ENCODE measurements at places on chromosomes 7 and 10. TPM values are rescaled to one million over a fixed set of nuclear protein-coding genes. Genes with fewer than 3 reads are reported as not detected.

OR2A5 gene
- total RNA-seq = not detected

CNPY1 gene
- total RNA-seq = not detected

TSPAN12 gene
- 7.4 TPM for total RNA-seq

SEMA3E gene
- 1.6 TPM for total RNA-seq

SLC29A4 gene
- 24.5 TPM for total RNA-seq

ARL5B gene
- 21.1 TPM for total RNA-seq

AQP1 gene
- 2.0 TPM for total RNA-seq

SPDYE1 gene
- not detected for total RNA-seq

MCM10 gene
- total RNA-seq = 43.1 TPM

HIP1 gene
- 22.1 TPM for total RNA-seq

VSIR gene
- 18.5 TPM for total RNA-seq

EPHB6 gene
- total RNA-seq = 12.6 TPM

FRMD4A gene
- 0.20 TPM for total RNA-seq

C10orf120 gene
- not detected for total RNA-seq

GRCh38 chr10:51911723-51912122, 212.3 kb upstream of the CSTF2T start:
- DNase-seq = no peak

- DNase-seq = peak; percentile 3
These were observed 30.3 kb downstream of the C7orf33 start for GRCh38 chr7:148620749-148621359.

DNA sequence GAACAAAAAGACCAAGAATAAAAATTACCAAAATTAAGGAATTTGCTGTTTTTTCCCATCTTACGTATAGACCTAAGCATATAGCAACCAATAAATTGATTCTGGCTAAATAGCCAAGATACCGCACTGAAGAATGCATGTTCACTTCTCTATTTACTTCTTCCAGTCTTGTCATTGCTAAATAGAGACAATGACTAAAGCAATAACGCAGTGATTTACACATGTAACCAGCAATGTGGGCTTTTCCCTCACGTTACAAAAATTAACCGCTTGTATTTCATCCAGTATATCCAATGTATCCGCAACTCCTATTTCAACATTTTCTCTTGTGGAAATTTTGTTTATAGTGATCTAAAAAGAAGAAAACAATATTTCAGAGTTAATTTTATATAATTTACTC, 5.6 kb downstream of the TMEM168 start:
- no peak for DNase-seq

- no peak for DNase-seq
These were observed 49.3 kb downstream of the FBXL13 start for GRCh38 chr7:103025341-103025740.

DNA sequence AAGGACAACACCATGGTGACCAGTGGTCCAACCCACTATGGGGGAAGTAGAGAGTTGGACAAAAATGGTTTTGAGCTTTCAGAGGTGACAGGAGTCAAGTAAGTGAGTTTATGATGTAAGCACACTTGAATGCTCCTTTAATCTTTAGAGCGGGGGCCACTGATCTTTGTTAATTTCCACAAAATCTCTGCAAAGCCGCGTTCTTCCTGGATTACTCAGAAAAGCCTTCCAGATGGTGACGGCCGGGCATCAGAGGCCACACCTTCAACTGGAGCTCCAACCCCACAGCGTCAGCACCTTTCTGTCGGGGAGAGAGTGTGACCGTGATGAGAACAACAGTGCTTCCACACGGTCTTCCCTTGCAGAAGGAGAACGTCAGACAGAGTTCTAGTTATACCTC, 35.2 kb upstream of the KLF6 start:
- DNase-seq = no peak

DNA sequence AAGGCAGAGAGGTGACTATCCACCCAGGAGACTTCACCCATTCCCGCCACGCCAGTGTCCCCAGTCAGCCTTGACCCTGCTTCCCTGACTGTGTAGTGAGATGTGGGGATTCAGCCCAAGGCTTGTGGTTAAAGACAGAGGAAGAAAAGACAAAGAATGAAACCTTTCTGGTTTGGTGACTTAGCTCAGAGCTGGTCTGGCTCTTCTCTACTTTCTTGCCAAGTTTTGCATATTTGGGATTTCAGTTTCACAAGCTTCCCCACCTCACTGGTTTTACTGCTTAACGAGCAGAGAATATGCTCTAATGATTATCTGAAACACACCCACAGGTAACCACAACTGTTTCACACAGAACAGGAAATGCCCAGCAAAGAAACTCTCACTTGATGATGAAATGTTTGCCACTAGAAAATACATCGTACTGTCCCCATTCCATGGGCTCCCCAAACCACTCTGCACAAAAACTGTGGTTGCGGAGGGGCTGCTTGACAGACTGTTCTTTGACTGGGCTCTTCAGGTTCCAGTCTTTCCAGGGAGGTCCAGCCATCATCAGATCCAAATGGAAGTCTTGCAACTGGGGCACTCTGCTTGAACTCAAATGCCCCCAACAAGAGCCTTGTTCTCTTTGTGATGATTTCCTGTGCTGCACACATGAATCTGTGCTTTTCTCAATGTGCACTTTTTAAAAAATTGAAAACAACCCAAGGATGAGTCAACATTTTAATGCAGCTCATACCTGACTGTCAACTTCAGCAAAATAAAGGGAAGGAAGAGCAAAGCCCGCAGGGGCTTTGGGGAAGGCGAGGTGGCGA, 95.5 kb downstream of the CTBP2 start:
- DNase-seq = peak; percentile 79

- DNase-seq = peak; percentile 41
These were observed 165.7 kb downstream of the NPSR1 start for GRCh38 chr7:34823650-34824258.

- no peak for DNase-seq
These were observed 11.3 kb upstream of the TAS2R3 start for GRCh38 chr7:141752634-141753033.

- DNase-seq = peak; percentile 40
These were observed 23.9 kb upstream of the ADAMTS14 start for GRCh38 chr10:70648427-70648826.

DNA sequence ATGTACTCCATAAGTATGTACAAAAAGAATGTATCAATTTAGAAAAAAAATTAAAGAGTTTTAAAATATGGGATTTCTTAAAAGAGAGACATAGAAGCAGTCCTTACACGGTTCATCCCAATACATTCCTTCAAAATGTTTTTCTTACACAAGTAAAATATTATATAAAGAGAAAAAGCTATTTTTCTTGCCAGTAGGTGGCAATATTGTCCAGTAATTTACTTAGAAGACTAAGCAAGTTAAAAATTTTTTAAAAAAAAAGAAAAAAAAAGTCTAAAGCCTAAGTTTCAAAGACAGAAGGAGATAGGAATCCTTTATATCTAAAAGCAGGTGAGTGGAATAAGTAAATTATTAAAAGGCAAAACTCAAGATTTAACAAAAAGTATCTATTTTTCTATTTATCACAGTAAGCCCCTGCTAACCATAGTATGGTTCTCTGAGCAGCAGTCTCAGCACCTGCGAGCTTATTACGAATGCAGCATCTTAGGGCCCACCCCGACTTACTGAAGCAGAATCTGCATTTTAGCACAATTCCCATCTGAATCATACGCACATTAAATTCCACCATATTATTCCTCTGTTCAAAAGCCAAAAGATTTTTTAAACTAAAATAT, 240.6 kb downstream of the DGKI start:
- peak; percentile 35 for DNase-seq

DNA sequence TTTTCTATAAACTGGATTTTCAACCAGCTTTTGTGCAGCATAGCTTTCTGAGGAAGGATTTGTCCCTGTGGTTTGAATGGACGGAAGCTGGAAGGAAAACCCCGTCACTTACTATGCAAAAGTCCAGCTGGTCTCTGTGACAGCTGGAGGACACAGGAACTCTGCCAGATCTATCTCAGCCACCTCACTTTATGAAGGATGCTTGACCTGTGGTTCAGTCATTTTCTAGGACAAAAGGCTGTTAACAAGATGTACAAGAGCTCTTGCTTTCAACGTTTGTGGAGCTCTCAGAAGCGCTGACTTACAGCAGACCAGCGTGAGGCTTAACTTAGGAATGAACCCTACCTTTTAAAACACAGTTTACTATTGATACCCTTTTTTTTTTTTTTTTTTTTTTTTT, 90.8 kb downstream of the CREM start:
- no peak for DNase-seq

DNA sequence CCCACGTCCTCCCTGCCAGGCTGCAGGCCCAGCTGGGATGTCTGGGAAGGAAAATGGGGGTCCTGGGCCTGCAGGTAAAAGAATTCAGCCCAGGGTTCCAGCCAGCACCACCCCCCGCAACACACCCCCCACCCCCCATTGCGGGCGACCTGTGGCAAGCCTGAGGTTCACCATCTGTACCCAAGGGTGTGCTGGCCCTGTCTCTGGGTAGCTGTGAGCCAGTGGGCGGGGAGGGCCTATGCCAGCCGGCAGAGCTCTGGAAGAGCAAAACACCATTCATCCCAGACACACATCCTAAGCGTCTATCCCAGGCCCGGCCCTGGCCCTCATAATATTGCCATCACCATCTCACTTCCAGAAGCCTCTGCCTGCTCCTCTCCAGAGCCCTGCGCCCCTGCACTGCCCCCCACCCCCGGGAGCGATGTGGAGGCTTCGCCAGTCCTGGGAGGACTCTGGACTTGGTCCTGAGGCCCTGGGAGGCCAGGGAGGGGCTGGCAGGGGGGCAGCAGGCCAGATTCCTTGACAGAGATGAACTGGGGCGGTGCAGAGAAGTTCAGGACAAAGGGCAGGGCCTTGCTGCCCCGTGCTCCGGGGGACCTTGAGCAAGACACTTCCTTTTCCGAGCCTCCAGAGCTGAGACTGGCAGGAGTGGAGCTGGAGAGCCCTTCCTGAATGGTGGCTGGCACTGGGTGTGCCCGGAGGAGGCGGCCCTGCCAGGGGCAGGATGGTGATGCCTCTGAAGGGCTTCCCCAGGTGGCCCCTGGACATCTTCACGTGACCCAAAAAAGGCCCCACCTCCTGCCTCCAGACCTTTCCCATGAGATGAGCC, 8.7 kb upstream of the TTYH3 start:
- no peak for DNase-seq

GRCh38 chr10:71840177-71840957, 10.7 kb downstream of the PSAP start:
- DNase-seq = no peak

DNA sequence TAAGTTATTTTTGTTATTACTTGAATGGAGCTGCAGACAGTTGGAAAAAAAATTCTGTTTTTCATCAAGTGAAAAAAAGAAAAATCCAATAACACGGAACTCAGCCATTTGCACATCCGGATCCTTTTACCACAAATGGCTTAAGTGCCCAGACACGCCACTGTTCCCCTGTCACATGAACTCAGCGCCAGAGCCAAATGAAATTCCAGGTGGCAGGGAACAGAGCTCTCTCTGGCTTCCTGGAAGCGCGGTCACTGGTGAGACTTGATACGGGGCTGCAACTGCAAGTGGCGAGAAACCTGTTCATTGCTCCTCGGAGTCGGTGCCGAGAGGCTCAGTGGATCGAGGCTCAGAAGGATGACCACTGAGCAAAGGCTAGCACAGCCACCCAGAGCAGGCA, 60.8 kb upstream of the NPTX2 start:
- no peak for DNase-seq

- DNase-seq = no peak
These were observed 27.3 kb downstream of the SMKR1 start for GRCh38 chr7:129529643-129530042.

GRCh38 chr7:96021568-96021967, 249.2 kb downstream of the DYNC1I1 start:
- no peak for DNase-seq

DNA sequence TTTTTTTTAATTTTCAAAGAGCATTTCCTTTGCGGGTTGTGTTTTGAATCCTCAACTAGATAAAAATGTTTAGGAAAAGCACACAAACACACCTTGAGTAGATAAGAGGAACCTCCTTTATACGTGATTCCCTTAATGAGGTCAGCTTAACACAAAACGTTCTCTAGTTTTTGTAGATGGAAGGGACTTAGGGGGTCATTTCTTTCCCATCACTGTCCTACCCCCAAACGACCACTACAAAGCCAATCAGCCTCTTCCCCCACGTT, 1.2 kb downstream of the SUV39H2 start:
- DNase-seq = no peak

DNA sequence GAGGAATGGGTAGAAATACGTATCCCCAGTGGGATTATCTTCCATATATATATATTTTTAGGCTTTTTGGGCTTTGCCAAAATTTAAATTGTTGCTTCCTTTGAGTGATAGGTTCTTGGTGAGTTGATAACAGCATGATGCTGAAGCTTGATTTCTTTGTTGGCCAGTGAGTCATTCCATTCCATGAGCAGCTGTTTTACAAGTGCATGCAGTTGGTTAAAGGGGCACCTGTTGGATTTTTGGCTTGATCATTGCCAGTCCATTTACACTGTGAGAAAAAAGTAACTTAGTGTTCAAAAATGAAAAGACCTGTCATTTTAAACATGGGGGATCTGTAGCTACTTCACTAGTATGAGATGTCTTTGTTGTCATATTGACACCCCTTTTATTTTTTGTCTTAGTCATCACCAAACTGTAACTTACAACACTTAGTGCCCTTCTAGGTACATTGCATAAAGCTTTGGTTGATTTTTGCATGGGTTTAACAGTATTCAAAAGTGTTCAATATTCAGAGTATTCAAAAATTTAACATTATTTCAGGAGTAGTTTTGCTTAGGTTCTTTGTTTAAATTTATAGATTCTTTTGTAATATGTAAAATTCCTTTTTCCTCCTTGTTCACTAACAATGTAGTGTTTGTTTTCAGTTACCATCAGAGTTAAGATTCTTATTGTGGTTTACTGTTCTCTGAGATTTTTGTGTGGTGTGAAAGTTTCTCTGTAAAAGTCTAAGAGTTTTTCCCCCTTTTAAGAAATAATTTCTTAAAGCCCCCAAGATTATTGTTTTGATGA, 8.8 kb downstream of the AKAP9 start:
- no peak for DNase-seq

GRCh38 chr10:73644015-73644743, 2.9 kb upstream of the MYOZ1 start:
- peak; percentile 58 for DNase-seq

DNA sequence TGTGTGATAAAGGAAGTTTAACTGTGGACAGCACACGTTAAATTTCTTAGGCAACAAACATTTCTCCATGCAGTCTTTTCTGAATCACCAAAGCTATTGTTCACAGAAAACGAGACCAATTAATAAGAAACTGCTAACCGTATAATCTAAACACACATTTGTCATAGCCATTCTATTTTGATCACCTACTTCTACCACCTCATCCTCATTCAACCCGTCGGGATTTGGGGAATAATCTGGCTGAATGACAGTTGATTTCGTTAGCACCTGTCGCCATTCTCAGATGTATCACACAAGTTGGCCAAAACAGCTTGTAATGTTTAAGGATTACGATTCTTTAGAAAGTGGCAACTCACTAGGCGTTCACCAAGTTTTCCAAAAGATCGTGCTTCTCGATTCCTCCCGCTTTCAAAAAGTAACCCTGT, 1.2 kb downstream of the EZH2 start:
- no peak for DNase-seq

- no peak for DNase-seq
These were observed 45.7 kb upstream of the STRIP2 start for GRCh38 chr7:129388333-129389098.

DNA sequence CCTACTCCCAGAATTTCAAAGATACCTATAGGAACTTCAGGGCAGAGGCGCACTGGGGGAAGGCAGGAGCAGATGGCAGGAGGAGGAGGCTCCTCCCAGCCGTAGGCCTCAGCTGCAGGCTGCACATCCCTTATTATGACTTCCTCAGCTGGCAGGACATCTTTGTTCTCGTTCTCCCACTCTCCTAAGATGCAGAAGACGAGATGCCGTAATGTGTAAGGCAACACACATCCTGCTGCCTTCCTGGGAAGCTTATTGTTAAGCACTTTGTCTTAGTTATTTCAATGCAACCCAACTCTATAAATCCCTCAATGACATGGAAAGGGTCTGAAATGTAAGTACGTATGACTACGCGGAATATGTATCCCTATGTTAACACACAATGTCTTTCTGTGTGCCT, 599.8 kb upstream of the MGMT start:
- DNase-seq = no peak

Measured in HCT116 (cell line).